Activated naive CD8-positive, alpha-beta T cell treated with anti-CD3 and anti-CD28 coated beads for 36 hours (primary cell): ENCODE measurements at places on chromosomes 4 and X.
A peak's percentile ranks its signal among the peaks of the same experiment; 100 is the strongest.

- no peak for DNase-seq
Measured at GRCh38 chrX:34810364-34810763, 132.2 kb upstream of the FAM47B start.

DNA sequence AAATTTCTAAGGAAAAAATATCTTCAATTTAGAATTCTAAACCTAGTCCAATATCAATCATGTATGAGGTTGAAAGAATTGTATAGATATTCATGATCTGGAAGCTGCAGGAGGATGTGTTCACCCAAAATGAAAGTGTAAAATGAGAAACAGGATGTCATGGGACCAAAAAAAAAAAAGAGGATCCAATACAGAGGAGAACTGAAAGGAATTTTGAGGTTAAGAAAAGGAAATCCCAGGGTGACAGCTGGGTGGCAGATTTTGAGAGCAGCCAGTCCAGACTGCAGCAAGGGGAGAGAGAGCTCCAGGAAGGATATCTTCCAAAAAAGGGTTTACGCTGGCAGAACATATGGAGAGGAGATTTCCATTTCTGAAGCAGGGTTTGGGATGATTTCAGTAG is 38.9 kb downstream of the TLR10 start:
- DNase-seq, result no peak

DNA sequence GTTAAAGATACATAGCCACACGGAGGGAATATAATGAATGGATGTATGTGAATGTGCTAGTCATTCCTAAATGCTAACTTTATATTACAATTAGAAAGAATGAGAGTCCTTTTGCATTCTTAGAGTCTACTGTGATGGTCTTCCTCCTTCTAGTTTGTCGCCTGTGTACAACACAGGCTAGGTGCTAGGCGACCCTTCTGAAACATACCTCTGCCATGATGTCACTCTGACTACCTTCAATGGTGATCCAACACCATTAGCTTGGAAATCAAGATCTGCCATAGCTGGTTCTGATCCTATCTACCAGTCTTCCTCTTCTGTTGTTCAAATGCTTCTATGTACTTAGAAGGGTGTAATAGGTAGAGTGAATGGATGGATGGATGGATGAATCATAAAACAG is 151.2 kb downstream of the MGST2 start:
- no peak for DNase-seq

GRCh38 chrX:134377537-134377936 is 82.4 kb upstream of the HPRT1 start:
- DNase-seq, result peak; percentile 9

DNA sequence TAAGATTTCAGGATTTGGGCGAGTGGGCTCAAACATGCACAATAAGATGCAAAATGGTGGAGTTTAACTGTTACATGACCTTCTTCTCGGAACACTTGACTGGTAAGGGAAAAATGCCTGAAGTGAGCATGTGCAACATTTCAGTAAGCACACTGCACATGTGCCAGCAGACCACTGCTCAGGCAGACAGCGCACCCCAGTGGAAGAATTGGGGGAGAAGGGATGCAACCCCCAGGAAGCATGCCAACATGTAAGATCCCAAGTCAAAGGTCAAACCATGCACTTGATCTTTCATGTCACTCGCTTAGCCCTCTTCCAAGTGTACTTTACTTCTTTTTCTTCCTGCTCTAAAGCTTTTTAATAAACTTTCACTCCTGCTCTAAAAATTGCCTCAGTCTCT is 256.3 kb downstream of the CENPC start:
- DNase-seq, result peak; percentile 14

DNA sequence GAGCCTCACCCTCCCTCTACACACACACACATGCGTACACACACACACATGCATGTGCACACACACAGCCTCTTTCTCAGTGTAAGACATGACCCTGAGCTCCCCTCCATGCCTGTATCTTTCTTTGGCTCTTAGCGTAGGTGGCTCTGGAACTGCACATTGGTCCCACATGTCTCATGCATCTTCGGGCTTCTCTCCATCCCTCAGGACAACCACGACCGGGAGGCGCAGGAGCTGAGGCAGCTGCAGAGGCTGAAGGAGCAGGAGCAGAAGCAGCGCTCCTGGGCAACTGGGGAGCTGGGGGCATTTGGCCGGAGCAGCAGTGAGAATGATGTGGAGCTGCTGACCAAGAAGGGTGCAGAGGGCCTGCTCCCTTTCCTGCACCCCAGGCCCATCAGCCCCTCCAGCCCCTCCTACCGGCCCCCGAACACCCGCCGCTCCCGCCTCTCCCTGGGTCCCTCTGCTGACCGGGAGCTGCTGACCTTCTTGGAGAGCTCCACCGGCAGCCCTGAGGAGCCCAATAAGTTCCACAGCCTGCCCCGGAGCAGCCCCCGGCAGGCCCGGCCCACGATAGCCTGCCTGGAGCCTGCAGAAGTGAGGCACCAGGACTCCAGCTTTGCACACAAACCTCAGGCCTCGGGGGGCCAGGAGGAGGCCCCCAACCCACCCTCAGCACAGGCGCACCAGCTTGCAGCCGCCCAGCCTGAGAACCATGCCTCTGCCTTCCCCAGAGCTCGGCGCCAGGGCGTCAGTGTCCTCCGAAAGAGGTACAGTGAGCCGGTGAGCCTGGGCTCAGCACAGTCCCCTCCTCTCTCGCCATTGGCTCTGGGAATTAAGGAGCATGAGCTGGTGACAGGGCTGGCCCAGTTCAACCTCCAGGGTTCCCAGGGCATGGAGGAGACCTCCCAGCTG is 38.6 kb downstream of the FHDC1 start:
- DNase-seq, result no peak

GRCh38 chr4:4941751-4942150 is 77.5 kb downstream of the CYTL1 start:
- no peak for DNase-seq

GRCh38 chr4:145828802-145829485 is 109.7 kb downstream of the ZNF827 start:
- DNase-seq, result peak; percentile 15

GRCh38 chr4:53917729-53918128 is 146.7 kb downstream of the CHIC2 start:
- no peak for DNase-seq

DNA sequence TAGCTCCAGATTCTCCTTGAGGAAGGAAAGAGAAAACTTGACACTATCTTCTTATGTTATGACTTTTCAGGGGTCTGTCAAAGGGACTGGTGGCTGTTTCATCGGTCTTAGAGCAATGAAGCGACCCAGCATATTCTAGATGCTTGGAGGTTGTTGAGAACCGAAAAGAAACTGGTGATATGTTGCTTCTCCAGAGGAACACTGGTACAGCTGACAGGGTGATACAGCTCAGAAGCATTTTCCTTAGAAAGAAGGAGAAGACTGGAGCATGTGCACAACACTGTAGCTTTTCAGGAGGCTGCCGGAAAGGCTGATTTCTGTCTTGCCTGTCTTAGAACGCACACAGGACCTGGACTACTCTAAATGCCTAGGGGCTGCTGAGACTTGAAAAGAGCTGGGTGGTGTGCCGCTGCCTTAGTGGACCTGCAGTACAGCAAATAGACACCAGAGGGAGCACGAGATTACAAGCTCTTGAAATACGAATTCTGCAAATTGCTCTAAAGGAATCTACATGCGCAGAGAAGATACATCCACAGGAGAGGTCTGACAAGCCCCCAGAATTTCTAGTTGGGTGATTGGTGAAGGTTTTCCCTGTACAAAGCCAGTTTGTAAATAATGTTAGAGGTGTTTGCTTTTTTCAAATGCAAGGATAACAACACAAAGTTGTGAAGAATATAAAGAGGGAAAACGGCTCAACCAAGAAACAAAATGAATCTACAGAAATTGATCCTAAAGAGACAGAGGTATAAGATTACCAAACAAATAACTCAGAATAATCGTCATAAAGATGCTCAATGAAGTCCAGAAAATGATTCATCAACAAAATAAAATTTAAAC is 223.1 kb upstream of the DMD start:
- DNase-seq, result peak; percentile 5

DNA sequence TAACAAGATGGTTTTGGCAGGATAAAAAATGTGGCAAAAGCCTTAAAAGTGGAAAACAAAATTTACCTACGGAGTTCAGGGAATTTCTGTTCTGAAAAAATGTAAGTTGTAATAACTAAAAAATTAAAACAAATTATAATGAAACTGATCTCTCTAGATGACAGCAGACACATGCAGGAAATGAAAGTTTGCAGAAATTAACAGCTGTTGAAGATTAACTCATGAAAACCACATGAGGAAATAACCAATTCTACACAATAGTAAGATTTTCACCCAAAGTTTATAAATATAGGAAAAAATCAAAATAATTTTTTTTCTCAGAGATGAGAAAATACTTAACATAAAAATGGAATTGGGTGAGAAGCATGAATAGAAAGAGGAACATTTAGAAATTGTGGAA is 47.5 kb upstream of the UGT2B15 start:
- DNase-seq, result no peak

DNA sequence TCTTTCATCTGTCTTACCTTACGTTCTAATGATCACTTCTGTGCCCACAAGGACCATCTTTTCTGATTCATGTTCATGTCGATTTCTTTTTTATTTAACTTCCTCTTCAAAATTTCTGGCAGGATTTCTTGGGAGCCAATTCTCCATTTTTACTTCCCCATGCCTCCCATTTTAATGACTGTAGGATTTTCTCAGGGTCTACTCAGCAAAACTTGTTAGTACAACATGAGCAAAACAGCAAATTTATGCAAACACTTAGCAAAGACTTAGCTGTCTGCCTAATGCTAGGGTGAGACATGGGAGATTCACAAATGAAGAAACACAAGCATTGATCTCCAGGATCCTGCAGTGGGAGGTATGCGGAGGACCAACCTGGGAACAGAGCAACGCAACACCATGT is 5.5 kb downstream of the CD38 start:
- DNase-seq, result no peak

- no peak for DNase-seq
Measured at GRCh38 chr4:101885574-101885973, 95.0 kb downstream of the BANK1 start.

- DNase-seq, result no peak
Measured at GRCh38 chr4:171774642-171775190, 38.5 kb upstream of the GALNTL6 start.

DNA sequence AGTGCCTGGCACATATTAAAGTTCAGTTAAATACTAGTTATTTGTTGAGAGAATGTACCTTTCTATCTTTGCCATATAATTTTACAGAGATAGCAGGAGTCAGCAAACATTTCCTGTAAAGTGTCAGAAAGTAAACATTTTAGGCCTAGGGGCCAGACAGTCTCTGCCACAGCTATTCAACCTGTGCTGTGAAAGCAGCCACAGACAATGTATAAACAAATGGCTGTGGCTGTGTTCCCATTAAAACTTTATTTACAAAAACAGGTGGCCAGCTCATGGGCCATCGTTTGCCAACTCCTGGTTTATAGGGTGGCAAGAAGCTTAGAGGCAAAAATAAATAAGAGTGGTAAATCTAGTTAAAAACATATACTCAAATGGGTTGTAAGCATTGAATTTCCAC is 34.0 kb upstream of the BRS3 start:
- no peak for DNase-seq

- no peak for DNase-seq
Measured at GRCh38 chr4:96295143-96295741, 455.3 kb downstream of the PDHA2 start.

DNA sequence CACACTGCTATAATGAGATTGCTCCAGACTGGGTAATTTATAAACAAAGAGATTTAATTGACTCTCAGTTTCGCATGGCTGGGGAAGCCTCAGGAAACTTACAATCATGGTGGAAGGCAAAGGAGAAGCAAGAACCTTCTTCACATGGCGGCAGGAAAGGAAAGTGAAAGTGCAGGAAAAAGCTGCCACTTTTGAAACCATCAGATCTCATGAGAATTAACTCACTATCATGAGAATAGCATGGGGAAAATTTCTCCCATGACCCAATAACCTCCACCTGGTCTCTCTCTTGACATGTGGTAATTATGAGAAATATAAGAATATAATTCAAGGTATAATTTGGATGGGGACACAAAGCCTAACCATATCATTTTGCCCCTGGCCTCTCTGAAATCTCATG is 884.2 kb downstream of the GLUD2 start:
- DNase-seq, result no peak

DNA sequence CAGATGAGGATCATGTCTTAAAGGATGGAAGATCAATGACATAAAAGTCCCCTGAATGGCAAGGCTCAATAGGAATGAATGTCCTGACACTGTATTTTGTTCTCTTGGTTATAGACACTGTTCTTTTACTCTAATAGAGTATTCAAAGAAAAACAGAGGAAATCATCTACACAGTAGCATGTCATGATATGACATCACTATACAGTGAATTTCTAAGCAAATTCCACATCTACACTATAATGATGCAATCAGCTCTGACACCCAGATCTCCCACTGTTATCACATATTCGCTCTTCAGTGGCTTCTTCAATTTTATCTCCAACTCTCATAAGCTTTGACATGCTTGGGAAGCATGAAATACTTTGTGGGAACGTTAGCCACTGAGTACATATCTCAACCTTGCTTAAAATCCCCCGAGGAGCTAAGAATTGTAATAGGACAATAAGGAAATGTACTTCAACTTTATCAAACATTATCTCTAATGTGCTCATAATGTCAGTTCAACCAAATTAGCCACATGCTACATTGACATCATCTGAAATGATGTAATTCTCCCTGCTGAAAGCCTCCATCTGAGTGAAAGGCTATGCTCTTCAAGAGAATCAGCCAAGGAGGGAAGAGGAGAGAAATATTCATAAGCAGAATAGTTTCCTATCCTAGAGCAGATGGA is 139.6 kb upstream of the PTCHD1 start:
- DNase-seq, result no peak

DNA sequence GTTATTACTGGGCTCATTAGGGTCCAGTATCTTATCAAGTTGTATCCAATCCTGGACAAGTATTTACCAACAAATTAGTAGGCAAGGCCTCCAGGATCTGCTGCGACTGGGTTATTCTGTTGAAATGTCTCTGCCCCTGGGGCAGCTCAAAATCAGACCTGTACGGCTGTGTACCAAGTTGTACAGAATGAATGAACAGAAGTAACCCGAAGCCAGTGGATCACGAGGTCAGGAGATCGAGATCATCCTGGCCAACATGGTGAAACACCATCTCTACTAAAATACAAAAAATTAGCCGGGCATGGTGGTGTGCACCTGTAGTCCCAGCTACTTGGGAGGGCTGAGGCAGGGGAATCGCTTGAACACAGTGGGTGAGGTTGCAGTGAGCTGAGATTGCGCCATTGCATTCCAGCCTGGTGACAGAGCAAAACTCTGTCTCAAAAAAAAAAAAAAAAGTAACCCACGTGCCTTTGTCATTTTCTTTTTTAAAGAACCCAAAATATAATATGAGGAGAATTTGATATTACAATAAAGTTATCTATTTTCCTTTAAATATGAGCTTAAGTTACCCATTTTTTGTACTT is 127.3 kb downstream of the CBR4 start:
- DNase-seq, result no peak

- DNase-seq, result no peak
Measured at GRCh38 chr4:158812543-158812942, 43.7 kb downstream of the FNIP2 start.
